ENCODE measurements at places on chromosomes 6 and 20. TPM values are rescaled to one million over a fixed set of nuclear protein-coding genes. Genes with fewer than 3 reads are reported as not detected.

GRCh38 chr20:44738813-44739477 is 6.7 kb upstream of the KCNK15 start:
- DNase-seq, result peak; percentile 69

Gene ATF6B
- 42.3 TPM for polyA plus RNA-seq

DNA sequence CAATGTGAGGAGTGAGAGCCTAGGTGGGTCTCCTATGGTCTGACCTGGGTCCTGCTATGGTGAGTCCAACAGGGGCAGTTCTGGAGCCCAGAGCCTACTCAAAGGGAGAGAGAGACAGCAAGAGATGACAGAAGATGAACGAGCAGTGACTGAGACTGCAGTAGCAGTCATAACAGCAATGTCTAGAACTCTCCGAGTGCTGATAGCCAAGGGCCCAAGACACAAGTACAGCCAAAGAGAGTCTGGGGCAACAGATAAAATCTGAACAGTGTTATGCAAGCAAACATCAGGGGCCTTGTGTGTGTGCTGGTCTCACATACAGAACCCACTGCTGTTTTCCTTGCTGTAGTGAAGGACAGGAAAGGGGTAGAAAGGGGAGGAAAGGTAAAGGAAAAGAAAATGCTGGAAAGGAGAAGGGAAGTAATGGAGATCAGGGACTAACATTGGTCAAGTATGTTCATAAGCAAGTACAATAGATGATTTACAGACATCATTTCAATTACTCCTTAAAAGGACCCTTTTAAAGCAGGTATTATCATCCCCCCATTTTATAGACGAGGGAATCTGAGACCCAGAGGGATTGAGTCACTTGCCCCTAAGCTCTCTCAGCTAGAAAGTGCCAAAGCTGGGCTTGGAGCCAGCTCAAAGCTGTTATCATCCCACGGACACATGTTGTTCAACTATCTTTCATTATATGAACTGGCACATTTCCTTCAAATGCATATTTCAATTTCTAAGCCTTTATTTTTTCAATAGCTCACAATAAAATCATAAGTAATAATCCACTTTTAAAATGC is 182.3 kb upstream of the RAB32 start:
- DNase-seq, result no peak

GRCh38 chr6:107192830-107193229 is 77.5 kb upstream of the BEND3 start:
- DNase-seq, result no peak

GRCh38 chr6:157571269-157571668 is 190.3 kb downstream of the ZDHHC14 start:
- peak; percentile 0 for DNase-seq

DNA sequence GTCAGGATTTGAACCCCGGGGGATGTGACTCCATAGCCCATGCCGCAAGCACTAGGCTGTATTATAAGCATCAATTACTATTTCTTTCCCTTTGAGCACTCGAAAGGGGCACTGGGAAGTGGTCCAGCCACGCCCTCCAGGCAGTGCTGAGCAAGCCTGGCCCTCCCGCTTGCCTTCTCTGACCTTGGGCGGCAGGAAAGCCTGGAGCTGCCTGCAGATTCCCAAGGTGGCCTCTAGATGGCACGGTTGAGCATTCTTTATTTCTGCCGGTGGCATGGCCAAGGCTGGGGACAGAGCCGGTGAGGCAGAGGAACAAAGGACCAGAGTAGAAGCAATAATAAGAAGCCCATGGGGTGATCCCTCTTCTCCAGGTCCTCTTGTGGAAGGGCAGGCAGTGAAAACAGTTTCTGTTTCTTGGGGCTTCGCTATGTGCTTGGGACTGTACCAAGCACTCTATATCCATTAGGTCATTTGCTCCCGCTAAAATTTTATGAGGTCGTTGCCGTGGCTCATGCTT is 32.0 kb downstream of the ARHGAP40 start:
- DNase-seq, result peak; percentile 65

GRCh38 chr6:165663736-165664558 is 906 bp upstream of the PDE10A start:
- DNase-seq, result no peak

DNA sequence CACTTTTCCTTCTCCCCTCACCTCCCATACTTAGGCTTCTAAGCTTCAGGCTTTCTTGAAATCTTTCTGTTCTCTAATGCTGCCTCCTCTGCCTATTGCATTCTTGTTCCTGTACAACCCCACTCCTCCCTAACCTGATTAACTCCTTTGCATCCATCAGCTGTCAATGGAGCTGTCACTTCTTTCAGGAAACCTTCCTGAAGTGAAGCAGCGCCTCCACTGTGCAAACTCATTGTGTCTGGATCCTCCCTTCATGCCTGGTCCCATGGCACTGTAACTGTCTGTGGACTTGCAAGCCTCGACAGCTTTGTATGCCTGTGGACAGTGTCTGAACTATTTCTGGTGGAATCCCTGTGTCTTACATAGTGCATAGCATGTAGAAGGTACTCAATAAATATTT is 185.0 kb downstream of the HS3ST5 start:
- no peak for DNase-seq

DNA sequence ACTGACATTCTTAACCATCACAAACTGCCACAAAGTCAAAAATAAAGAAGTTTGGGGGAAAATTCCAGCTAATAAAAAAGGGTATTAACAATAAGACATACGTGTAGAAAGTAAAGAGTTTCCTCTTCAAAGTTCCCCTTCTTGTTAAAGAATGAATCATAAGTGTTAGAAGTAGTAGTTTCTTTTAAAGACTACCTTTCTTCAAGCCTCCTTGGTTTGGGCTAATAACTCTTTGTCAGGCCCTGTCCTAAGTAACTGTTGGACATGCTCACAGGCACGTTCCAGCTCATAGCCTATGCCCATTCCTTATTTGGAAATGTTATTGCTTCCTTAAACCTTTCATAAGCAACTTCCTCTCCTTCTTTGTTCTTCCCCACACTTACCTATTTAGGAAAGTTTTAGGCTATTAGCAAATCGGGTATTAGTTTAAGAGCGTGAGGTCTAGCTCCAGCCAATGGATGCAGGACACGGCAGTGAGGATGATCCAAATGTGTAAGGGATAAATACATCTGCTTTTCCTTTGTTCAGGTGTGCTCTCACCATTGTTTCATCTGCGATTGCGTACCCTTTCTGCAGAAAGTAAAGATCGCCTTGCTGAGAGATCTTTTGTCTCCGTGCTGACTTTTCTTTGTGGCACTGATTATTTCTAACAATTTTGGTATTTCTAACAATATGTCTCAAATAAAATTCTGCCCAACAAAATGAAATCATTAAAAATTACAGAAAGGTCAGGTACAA is 64.9 kb downstream of the CHD6 start:
- no peak for DNase-seq

DNA sequence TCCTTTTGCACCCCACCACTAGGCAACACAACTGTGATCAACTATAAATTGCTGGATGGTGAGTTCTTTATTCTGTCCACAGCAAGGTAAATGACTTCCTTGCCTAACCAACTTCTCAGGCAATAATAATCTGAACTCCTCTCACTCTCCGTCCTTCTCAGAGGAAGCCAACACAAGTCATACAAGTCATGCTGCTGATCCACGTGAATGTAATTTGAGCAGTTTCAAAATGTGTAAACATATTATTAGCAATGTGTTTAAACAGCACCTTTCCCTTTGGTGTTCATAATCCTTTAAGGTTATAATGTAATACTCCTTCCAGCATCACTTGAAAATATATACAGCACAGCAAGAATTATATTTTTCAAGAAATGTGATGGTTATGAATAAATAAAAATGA is 127.9 kb downstream of the QRSL1 start:
- no peak for DNase-seq

GRCh38 chr6:81844686-81845085 is 92.2 kb upstream of the TENT5A start:
- DNase-seq, result peak; percentile 28

DNA sequence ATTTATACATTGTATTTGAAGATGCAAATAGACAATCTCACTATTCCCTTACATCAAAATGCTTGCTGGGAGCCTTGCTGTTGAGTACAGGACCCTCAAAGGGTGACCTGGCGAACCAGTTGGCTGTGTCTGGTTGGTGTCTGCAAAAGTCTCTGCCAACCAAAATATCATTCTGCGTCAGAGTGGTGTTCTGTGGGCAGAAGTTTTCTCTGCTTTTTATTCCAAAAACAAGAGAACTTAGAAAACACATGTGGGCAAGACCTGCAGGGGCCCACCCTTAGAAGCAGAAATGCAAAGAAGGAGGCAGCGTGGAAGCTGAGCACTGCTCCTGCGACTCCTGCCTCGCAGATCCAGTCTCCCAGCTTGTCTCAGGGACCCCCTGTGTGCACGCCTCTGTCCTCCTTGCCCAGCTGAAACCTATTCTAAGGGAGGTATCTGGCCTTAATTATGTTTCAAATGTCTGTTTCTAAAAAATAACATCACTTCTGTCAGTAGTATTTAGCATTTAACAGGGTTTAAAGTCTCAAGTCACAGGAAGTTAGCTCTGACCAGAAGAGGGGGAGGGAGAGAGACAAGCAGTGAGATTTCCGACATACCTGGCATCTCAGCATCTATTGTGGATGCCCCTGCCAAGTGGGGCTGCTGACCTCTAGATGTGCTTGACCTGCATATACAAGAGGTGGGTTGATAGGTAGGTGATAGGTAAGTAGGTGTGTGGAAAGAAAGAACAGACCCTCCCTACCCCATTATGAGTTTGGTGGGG is 101.3 kb downstream of the SASH1 start:
- DNase-seq, result no peak

Gene CHRNA4
- polyA plus RNA-seq, result 0.32 TPM

- DNase-seq, result no peak
These were observed 20.1 kb downstream of the SAMD5 start for GRCh38 chr6:147528511-147529145.

DNA sequence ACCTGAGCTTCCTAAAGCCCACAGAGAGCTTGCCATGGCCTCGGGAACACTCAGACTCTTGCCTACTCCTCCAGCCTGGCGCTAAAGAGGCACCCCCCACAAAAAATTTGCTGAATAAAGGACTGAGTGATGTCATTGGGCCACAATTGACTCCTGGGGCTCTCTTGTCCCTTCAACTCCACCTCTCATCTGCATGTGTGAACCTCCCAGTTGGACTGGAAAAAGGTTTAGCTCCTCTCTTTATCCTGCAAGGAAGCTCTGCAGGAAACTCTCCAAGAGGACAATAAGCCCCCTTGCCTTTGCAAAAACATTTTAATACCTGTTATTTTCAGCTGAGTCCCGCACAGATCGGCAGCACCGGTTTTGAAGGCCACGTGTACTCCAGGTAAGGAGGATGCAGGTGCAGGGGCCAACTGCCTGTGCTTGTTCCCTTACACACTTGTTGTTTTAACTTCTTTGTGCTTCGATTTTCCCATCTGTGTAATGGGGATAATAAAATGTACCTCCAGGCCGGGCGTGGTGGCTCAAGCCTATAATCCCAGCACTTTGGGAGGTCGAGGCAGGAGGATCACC is 107.3 kb downstream of the TFAP2C start:
- DNase-seq, result no peak

Gene TMEM217
- polyA plus RNA-seq, result 1.7 TPM

GRCh38 chr20:38426006-38426897 is 8.9 kb downstream of the SNHG17 start:
- DNase-seq, result peak; percentile 85

Gene BRPF3
- polyA plus RNA-seq, result 9.8 TPM

Gene SOX18
- 51.0 TPM for polyA plus RNA-seq

Gene RAET1L
- not detected for polyA plus RNA-seq

- no peak for DNase-seq
These were observed 429.5 kb upstream of the ARID1B start for GRCh38 chr6:156347656-156348055.

Gene BACH2
- 0.13 TPM for polyA plus RNA-seq

Gene SCRT2
- polyA plus RNA-seq, result not detected

DNA sequence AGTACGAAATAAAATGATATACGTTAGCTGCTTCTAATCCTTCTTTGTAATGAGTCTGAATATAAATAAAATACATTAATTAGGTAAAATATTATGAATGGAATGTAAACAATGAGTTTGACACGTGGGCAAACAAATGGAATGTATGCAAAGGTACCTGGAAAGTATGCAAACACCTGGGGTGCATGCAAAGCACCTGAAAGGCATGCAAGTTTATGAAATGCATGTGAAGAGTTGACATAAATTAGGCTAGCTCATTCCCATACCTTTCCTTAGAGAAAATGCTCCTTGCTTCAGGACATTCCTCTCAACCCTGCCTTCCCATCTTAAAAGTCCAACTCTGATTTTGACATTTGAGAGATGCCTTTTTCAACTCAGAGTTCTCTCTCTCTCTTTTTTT is 140.9 kb downstream of the EDN1 start:
- no peak for DNase-seq

Gene NMBR
- polyA plus RNA-seq, result not detected

Gene BHLHE23
- not detected for polyA plus RNA-seq

- no peak for DNase-seq
These were observed 116.6 kb downstream of the ADAT2 start for GRCh38 chr6:143333749-143334520.

GRCh38 chr6:108559884-108560462 is 744 bp upstream of the FOXO3 start:
- DNase-seq, result peak; percentile 70

Gene PPP1R16B
- 4.2 TPM for polyA plus RNA-seq

DNA sequence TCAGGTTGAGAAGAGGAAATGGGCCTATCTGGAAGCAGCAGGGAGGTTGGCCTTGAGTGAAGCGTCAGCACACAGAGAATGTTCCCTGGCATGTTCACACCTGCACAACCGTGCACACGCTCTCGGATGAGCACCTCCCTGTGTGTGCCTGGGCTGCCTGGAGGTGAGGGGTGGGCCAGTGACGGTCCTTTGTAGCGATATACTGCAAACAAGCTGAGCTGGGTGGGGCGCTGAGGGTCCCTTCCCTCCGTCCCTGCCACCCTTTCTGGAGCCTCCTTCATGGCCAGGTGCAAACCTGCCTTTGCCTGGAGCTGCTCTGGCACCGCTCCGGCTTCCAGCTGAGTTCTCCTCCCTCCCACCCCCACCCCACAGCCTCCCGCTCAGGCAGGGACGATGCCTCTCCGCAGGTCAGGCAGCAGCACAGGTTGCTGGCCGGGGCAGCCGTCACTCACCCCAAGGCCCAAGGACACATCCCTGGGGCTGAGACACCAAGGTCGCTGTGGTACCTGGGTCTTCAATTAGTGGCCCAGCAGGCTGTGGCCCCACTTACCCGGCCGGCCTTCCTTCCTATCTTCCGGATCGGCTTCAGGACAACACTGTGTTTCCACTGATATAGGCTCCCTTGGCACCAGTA is 111.6 kb downstream of the ERMARD start:
- no peak for DNase-seq

Data from adrenal gland (tissue), 19 donors.